Right atrium auricular region (tissue), 2 donors: ENCODE measurements at places on chromosomes 11 and 22. TPM values are rescaled to one million over a fixed set of nuclear protein-coding genes. Genes with fewer than 3 reads are reported as not detected.

DNA sequence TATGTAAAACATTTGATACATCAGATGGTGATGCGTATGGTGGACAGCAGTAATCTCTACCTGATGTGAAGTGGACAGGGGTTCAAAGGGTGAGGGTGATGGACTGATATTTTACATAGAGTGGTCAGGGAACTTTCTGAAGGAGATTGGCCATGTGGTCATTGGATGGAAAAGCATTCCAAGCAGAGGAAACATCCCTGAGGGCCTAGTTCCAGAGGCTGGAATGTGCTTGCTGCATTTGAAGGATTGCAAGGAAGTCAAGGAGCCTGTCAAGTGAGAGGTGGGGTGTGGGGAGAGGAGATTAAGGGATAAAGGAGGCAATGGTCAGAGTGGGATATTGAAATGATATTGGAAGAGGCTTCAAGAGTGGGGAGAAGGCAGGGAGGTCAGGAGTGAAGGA, 151.9 kb upstream of the NTM start:
- DNase-seq = no peak

DNA sequence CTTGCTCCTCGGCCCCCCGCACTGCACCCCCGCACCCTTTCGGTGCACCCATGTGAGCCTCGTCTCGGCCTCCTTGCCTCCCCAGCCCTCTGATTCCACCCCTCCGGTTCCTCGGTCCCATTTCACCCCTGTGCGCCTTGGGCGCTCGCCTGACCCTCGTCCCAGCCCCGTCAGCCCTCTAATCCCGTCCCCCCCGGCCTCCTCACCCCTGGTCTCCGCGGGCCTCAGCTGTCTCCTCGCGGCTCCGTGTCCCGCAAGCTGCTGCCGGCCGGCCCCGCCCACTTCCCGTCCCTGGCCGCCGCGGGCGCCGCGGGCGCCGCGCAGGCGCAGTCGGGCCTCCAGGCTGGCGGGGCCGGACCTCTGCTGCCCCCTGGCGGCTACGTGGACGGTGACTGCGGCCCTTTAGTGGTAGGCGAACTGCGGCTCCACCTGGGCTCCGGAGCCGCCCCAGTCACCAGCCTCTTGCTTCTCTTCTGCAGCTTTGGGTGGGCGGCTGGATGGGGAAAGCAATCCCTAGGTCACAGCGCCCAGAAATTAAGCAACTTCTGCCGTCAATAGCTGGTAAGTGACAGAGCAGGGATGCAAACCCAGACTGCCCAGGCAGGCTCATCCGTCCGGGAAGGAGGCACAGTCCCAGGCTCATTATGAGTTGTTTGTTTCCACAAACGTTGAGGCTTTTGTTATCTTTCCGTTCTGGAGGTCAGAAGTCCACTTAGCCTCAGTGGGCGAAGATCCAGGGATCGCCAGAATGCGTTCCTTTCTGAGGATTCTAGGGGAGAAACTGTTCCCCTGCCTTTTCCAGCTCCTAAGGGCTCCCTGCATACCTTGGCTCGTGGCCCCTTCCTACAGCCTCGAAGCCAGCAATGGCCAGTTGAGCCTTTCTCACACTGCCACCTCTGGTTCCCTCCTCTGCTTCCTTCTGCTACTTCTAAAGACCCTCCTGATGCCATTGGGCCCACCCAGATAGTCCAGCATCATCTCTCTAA, at the start of gene PPM1F:
Gene PPM1F (minus strand): TSS at position 263 of the 986 bp plus-strand sequence. CDS start 6,800 bp downstream, outside the sequence.
- peak; percentile 81 for DNase-seq

DNA sequence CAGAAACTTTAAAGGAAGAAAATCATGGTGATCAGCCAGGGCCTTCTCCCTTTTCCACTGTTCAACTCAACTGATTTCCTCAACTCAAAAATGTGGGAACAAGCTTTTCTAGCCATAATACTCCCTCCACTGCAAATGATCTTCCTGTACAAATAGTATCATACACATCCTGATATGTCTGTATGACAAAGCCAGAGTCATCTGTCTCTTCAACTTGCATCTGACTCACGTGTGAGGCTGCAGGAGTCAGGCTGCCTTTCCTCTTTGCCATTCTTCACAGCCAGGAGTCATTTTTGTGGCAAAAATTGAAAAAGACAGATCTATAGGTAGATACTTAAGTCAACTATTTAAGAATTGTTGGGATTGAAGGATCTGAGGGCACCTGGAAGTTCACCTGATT, 13.3 kb downstream of the PATZ1 start:
- no peak for DNase-seq

- DNase-seq = no peak
These were observed 62.7 kb downstream of the CSTPP1 start for GRCh38 chr11:46999217-46999616.

DNA sequence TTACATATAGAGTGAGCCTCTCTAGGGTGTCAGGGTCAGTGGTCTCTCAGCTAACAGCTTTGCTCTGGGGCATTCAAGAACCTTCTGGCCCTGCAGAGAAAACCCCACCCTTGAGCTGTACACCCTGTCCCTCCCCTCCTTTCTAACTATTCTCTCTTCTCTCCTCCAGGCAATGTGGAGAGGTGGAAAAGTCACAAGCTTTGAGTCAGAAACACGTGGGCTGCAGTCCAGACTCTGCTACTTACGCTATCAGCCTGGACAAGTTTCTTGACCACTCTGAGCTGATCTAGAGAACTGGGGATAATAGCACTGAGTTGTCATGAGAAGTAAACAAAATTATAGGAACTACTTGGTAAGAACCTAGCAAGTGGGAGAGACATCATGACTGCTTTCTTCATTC, 10.7 kb upstream of the FAM83F start:
- DNase-seq = no peak

GRCh38 chr22:47696776-47697175, 934.3 kb downstream of the TBC1D22A start:
- DNase-seq = no peak

- DNase-seq = no peak
These were observed 435.5 kb downstream of the RAB38 start for GRCh38 chr11:87739766-87740165.

DNA sequence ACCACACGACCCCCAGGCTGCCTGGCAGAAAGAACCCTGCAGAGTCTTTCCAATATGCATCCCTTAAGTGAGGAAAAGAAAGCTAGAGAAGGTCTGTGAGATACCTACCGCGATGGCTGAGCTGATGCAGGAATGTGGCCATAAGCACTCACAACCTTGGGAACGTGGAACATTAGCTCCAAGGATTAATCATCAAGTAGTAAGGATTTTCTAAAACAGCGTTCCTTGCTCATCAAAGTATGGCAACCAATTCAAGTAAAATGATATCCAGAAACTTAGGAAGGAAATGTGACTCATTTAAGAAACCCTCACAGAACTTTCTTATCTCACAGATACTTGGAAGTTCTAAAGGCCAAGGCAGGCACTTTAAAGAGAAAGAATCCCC, 12.8 kb downstream of the PACSIN2 start:
- no peak for DNase-seq

DNA sequence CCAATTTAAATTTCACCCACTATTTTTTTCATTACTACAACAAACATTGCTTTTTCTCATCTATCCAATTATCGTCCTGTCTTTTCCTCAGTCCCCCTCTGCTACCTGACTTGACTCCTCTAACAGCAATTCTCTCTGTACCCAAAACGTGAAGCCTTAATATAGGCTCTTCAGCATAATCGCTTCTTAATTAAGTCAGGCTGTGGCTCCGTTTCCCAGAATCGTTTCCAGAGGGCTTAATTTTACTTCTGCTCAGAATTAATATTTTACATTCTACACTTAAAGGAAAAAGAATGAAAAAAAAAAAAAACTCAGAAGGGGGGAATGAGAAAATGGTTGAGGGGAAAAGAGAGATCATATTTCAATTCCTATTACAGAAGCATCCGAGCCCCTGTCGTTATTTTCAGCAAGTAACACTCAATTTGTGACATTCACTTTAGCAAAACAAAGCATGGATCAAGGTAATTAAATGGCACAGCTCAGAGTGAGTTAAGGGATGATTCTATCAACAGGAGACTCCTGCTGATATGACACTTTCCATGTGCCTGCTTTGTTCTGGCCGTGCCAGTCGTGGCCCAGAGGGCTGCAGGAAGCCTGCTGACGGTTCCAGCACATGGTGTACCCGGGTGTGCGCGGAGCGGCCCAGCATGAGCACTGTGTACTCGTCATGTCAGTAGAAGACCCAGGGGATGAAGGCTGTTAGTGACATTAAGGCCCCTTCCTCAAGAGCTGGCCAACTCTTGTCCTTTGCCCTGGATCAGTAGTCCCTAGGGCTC, 272.5 kb downstream of the NTM start:
- DNase-seq = no peak

DNA sequence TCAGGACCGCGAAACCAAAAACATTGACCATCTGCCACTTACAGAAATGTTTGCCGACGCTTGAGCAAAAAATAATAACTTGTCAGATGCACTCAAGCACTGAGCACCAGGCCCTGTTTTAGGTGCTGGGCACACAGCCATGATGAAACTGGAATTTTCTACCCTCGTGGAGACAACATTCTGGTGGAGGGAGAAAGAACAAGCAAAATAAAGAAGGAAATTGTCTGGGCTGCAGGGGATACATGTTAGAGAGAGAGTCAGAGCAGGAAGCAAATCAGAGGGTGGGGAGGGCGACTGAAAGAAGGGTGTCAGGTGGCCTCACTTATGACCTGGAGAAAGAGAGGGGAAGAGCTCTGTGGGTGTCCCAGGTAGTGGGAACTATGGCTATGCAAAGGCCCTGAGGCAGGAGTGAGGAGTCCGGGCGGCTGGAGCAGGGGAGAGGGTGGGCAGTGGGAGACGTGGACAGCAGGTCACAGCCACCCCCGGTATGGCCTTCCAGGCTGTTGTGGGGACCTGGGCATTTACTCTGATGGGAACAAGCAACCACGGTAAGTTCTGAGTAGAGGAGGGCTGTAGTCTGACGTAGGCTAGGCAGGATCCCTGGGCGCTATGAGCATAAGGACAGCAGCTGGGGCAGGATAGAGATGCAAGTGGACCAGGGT, 78.8 kb downstream of the MYEOV start:
- peak; percentile 32 for DNase-seq

GRCh38 chr22:46528121-46528610, 9.3 kb downstream of the CELSR1 start:
- no peak for DNase-seq

- peak; percentile 64 for DNase-seq
These were observed 1.6 kb downstream of the DIXDC1 start for GRCh38 chr11:111938687-111939160.

DNA sequence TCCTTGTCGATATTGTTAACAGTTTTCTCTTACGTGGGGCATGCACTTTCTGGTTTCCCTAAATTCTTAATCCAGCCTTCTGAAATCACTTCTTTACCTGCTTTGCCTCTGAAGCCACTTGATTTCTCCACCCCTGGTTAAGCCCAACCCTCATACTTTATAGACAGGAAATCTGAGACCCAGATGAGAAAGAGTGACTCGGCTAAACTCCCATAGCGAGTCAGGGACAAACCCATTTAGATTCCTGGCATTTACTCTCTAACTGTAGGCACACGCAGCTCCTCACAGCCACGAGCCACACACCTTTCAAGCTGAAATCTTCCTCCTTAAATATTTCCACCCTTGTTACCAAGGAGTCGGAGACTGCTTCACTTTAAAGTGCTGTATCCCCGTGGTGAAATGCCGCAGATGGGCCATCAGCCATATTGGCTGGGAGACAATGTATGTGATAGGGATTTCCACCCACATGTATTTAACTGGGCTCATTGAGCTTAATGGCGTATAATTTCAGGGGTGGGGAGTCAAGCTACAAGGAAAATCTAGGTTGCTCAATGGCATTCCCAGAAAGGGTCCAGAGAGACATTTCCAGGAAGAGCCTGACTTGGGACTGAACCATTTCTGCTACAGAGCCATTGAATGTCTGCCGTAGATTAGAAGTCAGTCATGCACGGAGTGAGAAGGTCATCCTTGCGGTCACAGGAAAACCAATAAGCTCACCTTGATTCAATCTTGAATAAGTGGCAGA, 49.9 kb upstream of the GRK3 start:
- no peak for DNase-seq

DNA sequence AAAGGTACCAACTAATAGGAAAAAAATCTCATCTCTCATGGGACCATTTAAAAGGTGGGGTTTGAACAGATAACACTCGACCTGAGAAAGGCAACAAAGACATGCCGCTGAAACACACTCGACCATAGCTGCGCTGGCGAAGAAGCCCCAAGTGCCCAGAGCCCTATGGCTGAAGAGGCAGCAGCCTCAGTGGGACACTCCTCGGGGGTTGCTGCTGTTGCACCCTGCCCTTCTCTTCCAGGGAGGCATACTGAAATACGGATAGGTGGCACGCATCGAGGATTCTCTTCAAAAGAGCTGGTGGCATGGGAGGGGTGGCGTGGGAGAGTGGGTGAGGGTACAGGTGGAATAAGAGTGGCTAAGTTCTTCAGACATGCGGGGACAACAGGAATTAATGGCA, 18.5 kb upstream of the PHLDA2 start:
- DNase-seq = no peak

GRCh38 chr22:36765943-36766450, 9.9 kb downstream of the IFT27 start:
- no peak for DNase-seq

GRCh38 chr22:35984183-35985175, 44.1 kb downstream of the RBFOX2 start:
- DNase-seq = no peak

DNA sequence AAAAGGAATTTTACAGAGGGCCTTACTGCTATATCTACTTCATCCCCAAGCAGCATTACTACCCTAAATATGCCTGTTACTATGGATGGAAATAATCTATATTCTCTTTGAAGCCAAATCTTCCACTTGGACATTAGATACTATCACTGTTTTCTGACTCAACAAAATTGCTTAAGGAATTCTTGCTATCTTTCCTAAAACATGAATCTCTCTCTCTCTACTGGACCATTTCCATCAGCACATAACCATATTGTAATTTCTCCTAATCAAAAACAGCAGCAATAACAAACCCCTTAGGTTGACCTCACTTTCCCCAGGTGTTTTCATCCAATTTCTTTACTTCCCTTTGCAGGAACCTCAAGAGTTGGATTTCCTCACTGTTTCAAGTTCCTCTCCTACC, 67.9 kb upstream of the BLID start:
- no peak for DNase-seq

DNA sequence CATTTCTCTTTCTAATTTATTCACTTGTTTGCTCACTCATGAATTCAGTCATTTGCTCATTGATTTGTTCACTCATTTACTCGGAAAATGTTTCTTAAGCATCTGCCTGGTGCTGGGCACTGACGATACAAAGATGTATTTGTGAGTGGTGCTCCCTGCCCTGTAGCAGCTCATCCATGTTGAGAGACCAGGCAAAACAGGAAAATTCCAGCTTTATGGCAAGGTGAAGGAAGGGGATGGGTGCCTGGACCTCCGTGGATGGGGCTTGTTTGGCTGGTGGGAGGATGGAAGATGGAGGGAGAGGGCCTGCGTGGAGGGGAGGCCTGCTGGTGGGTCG, 53.1 kb downstream of the TBC1D22A start:
- no peak for DNase-seq

GRCh38 chr22:32475468-32476010, 928 bp downstream of the FBXO7 start:
- DNase-seq = peak; percentile 65

Gene TMEM86A
- total RNA-seq = 4.6 TPM

Gene CLDN5
- 16.7 TPM for total RNA-seq

Gene USH1C
- not detected for total RNA-seq

Gene CCDC188
- total RNA-seq = not detected

Gene OR52I1
- not detected for total RNA-seq

Gene ACTN3
- total RNA-seq = not detected

Gene C11orf86
- total RNA-seq = not detected

Gene BDNF
- 0.20 TPM for total RNA-seq

Gene UPB1
- 2.4 TPM for total RNA-seq

Gene CEP126
- 3.7 TPM for total RNA-seq

Gene TMPRSS4
- not detected for total RNA-seq

Gene UCP2
- 13.2 TPM for total RNA-seq

Gene ARHGEF17
- total RNA-seq = 41.6 TPM
